Sigmoid colon (tissue), 7 donors: ENCODE measurements at places on chromosomes 7 and 10. TPM values are rescaled to one million over a fixed set of nuclear protein-coding genes. Genes with fewer than 3 reads are reported as not detected.

Gene FKBP6
- not detected for total RNA-seq

Gene CUBN
- 2.4 TPM for total RNA-seq

Gene INHBA
- total RNA-seq: 5.5 TPM

Gene ZNF365
- total RNA-seq: 0.82 TPM
